Urothelium cell line (cell line): ENCODE measurements at places on chromosomes 13 and 19.

GRCh38 chr13:98284679-98285078 lies 107.6 kb upstream of the RNF113B start:
- no peak for DNase-seq

DNA sequence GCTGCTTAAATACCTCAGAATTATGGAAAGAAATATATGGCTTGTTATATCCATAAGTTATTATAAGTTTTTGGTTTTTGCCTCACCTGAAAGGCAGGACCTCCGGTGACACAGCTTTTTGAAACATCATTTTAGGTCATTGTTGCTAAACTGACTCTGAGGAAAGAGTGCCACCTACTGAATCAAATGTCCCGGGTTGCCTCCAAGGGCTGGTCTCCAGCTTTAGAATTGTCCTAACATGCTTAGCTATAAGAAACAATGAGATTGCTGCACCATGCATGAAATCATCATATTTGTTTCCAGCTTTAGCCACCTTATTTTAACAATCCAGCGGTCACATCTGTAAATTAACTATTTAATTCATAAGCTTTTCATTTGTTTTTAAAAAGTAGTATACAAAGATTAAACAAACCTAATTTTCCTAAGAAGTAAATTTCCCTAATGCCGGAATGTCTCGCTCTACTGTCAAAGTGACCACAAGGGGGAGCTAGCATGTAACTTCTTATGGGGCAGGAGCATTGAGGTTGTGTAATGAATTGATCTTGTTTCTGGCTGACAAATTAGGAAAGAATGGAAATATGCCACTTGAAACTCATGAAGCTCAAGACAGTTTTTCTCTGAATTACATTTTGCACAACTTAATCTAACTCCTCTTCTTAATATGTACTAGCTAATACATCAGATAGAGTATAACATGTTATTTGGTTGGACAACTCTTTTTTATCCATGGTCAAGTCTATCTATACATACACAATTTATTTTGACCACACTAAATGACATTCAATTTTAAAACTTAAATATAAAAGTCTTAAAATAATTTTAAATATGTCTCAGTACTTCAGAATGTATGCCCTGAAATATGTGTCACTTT lies 6.7 kb upstream of the PCDH17 start:
- DNase-seq: peak; percentile 16

DNA sequence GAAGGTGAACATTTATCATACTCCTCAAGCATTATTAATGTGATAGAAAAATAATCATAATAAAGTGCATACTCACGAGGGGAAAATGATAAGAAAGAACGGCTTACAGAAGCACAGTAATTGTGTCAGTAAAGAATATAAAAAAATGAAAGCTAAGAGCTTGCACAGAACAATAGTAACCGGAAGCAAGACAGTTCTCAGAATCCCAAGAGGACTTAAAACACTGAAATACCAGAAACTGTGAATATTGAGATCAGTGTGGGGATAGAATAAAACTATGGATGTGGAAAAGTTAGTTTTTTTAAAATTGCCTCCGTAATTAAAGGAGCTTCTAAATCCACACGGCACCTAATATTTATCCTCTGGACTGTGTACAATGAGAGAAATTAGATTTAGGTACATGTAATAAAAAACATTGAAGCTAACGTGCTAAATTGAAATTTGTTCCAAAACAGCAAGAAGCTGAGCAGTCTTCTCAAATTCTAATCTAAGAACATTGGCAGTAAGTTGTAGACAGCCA lies 482.7 kb downstream of the SLITRK6 start:
- no peak for DNase-seq

- peak; percentile 53 for DNase-seq
Observed at GRCh38 chr19:50258918-50259372, 55.5 kb downstream of the MYH14 start.

DNA sequence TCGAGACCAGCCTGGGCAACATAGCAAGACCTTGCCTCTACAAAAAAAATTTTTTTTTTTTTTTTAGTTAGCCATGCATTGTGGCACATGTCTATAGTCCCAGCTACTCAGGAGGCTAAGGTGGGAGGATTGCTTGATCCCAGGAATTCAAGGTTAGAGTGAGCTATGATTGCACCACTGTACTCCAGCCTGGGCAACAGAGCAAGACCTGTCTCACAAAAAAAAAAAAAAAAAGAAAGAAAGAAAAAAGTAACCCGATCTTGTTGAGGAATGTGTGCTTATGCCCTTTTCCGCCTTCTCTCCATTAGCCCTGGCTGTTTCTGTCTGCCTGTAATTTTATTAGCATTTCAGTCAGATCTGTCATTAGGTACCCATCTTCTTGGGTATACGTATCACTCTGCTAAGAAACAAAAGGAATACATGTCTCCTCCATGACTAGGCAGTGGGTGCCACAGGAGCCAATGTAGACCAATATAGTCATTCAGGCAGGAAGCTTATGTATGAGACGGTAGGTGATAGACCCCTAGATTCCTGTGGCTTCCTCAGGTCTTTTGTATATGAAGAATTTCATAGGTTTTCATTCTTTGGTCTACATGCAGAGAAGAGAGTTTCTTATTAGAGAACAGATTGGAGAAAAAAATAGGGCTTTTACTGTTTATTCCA lies 59.6 kb upstream of the NPAS1 start:
- no peak for DNase-seq

DNA sequence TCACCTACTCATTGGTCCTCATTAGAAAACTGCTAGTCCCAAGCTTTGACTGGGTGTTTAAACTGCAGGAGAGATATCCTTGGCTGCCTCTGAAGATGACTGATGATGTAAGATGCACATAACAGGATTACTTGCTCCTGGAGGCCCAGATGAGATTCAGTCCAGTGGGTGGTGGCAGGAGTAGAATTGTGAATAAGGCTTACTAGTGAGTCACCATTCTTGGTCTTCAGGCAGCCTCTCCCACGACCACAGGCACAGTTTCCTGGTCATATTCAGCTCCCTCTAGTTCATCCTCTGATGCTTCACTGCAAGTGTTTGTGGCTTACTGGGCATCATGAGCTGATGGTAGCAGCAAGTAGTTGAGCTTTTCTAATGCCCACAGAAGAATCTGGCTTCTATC lies 12.1 kb downstream of the SERTM1 start:
- DNase-seq: no peak

DNA sequence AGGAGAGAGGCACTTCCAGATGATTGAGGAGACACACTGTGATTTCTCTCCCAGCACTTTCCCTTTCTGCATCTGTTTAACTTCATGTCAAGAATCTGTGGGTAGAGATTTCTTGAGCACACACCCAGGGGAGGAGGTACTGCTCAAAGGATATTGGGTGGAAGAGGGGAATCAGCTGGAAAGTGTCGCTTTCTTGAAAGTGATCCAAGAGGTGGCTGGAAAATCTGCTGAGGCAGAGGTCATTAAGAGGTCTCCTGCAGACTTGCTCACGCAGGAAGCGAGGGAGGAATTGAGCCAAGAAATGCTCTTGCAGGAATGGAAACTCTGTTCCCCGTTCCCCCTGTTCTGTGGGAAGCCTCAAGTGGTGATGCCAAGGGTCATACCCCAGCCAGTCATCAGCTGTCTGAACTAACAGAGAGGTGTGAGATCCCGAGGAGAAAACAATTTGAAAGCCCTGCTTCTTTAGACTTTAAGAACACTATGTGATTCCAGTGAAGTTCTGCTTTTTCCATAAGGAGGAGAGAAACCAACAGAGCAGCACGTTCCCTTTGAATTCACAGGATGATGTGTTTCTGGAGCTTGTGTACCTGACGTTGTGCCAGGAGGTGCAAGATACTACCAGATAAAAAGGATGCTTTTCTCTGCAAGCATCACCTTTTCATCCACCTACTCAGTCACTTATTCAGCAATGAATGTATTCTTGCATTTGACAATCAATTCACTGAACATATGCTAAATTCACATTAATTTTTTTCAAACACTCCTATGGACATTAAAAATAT lies 163.4 kb upstream of the GPR12 start:
- DNase-seq: peak; percentile 13

DNA sequence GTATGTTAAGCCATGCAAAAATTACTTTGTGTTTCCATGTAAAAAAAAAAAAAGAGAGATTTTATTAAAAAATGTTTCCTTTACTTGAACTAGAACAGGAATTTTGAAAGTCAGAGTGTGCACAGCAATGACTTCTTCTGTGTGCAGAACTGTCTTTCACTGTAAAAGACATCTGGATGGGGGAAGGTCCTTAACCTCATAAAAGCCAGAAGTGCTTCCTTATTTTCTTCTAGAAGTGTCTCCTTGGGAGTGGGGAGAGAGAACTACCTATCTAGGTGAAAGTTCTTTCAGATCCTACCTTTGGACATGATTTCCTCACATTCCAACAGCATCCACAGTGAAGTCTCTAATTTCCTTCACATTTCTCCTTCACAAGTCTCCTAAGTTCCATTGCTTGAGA lies 360.3 kb downstream of the FGF14 start:
- no peak for DNase-seq

GRCh38 chr19:46678110-46678732 lies 17.2 kb upstream of the DACT3 start:
- peak; percentile 61 for DNase-seq

- no peak for DNase-seq
Observed at GRCh38 chr19:49448432-49448786, 3.2 kb downstream of the PIH1D1 start.

- DNase-seq: peak; percentile 38
Observed at GRCh38 chr13:97976610-97977521, 23.4 kb downstream of the IPO5 start.

DNA sequence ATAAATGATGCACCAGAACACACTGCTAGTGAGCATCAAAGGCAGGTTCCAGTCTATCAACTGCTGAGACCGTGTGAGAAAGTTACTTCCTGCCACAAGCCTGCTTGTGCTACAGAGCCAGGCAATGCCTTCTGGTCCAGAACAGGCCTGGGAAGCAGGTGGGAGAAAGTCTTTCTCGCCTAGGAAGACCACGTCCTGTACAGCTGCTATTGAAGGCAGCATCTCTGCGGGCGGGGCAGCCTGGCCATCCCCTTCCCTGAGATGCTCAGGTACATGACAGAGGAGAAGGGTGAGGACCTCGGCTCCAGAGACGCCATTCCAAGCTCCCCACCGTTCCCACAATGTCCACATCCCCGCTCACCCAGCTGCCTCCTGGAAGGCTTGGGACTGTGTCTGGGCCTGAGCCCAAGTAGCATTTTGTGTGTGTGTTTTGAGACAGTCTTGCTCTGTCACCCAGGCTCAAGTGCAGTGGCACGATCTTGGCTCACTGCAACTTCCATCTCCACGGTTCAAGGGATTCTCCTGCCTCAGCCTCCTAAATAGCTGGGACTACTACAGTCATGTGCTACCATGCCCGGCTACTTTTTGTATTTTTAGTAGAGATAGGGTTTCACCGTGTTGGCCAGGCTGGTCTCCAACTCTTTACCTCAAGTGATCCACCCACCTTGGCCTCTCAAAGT lies 3.4 kb downstream of the RFX1 start:
- no peak for DNase-seq

GRCh38 chr19:47499371-47499770 lies 15.4 kb upstream of the KPTN start:
- no peak for DNase-seq

DNA sequence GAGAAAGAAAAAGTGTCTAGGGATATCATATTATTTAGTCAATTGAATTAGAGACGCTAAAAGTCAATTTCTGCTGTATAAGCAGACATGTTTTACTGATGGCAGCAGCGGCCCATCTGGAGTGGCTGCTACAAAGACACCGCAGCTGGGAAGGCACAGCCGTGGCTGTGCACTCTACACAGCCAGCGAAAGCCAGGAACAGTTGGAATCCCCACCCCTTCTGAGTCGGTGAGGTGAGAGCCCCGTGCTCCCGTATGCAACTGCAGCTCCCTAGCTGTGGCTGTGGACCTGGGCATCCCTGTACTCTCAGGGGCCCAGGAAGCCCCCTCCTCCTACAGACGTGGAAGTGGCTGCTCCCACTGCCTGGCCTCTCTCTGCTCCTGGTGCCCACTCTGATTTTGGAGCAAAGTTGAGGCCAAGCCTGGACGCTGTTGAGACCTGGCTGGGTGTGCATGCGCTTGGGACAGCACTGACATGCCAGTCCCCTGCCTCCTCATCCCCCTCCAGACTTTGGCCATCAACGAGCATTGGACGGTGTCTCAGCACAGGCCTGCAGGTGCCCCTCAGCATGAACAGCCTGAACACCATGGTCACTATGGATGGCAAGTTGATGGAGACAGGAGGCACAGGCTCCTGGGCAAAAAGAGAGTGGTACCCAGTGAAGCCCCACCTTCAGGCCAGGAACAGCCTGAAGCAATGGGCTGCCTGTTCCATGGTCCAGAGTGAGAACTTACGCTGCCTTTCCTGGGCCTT lies 944.0 kb upstream of the MIR17HG start:
- DNase-seq: no peak

DNA sequence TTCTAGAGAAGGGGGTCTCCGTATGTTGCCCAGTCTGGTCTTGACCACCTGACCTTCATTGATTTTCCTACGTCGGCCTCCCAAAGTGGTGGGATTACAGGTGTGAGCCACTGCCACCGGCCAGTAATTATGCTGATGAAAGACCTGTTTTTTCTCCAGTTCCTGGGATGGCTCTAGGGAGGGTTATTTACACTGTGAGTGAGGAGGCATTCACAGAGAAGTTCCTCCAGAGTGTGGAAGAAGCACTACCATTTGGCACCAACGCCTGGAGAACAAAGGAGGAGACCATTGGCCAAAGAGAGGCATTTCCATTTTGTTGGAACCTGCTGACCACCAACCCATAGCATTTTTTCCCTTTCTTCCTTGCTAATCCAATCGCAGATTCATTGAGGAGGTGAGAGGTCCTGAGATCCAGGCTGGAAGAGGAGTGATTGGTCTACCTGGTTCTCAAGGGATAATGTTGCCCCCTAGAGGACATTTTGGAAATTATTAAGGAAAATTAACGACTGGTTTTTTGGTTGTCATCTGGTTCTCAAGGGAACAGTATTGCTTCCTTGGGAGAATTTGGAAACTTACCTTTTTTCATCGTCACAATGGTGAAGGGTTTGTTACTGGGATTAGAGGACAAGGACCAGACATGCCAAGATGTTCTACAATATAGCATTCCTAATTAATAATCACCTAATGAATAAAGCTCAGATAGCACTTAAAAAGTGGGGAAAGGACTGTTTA lies 5.5 kb upstream of the SAE1 start:
- peak; percentile 61 for DNase-seq

GRCh38 chr19:40805258-40805868 lies 6.4 kb downstream of the EGLN2 start:
- DNase-seq: no peak

DNA sequence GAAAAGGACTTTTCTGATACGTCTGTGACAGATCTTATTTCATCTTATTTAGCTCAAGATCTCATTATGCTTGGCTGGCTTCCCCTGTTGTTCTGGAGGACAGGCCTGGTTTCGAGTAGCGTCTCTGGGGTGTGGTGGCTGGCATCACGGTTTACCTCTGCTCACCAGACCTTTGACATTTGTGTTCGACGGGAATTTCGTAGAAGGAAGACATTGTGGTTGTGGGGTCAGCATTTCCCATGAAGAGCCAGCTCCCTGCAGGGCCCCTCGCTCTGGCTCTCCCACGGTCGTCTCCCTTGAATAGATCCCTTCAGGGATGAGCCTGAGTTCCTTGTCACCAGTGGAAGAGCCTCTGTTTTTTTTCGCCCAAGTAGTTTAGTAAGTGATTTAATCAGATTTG lies 78.6 kb upstream of the TEX29 start:
- no peak for DNase-seq
